ENCODE measurements at places on chromosomes 4 and X. TPM values are rescaled to one million over a fixed set of nuclear protein-coding genes. Genes with fewer than 3 reads are reported as not detected.

GAGE12F gene
- not detected for polyA plus RNA-seq

SSX1 gene
- polyA plus RNA-seq = not detected

F9 gene
- not detected for polyA plus RNA-seq

HSD17B13 gene
- 0.13 TPM for polyA plus RNA-seq

DNA sequence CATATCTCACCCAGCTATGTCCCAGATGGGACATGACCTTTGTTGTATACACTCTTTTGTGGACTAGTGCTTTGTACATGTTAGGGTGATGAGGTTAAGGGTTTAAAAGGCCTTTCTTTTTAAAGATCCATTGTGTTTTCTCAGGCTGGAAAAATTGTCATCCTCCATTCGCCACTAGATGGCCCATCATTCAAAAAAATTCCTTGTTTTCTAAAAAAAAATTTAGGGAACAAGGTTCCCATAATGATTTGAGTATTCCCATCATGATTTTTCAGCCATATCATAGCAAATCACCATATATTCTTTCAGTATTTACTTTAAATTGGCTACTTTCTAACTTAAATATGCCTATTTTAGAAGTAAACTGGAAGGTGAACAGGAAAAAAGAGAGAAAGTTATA is 91.9 kb upstream of the TMEM164 start:
- DNase-seq = peak; percentile 21
- no peak overlapping the region for H3K4me3 ChIP-seq
- no peak overlapping the region for H3K27ac ChIP-seq
- no peaks in the 10 kb centered on the region for H3K36me3 ChIP-seq
- H3K4me1 ChIP-seq = no peaks in the 10 kb centered on the region

- H3K27me3 ChIP-seq = peaks cover 10% of the 10 kb centered on the region
- no peaks in the 10 kb centered on the region for H3K4me1 ChIP-seq
- no peaks in the 10 kb centered on the region for H3K36me3 ChIP-seq
Measured at GRCh38 chr4:73523126-73523525, 41.6 kb downstream of the AFM start.

GRCh38 chr4:7351014-7351413 is 83.7 kb downstream of the PSAPL1 start:
- no peaks in the 10 kb centered on the region for H3K27me3 ChIP-seq
- no peak overlapping the region for H3K27ac ChIP-seq
- H3K4me1 ChIP-seq = 0 out of 2 replicates have a peak, but pooled peaks cover 7% of the 10 kb centered on the region

- no peak overlapping the region for H3K27ac ChIP-seq
- DNase-seq = no peak
- no peaks in the 10 kb centered on the region for H3K36me3 ChIP-seq
- peaks cover 9% of the 10 kb centered on the region for H3K4me1 ChIP-seq
- H3K4me3 ChIP-seq = no peak overlapping the region
- H3K27me3 ChIP-seq = no peaks in the 10 kb centered on the region
Measured at GRCh38 chr4:48472794-48473193, 10.3 kb upstream of the SLC10A4 start.

DNA sequence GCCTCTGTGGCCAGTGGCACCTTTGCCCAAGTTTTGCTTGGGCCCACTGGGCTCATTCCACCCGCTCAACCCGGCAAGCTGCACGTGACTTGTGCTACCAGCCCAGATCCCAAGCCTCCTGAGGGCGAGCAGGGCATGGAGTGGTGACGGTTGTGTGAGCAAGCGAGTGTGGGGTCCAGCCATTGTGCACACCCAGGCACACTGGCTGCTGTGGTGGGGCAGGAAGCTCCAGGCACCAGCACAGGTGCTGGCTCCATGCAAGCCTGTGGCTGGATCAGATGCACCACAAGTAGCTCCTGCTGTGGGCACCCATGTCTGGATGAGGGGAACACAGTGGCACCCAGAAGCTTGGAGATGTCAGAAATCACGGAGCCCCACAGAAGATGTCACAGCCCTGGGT is 557.0 kb upstream of the GNPDA2 start:
- no peak for DNase-seq
- H3K4me3 ChIP-seq = no peak overlapping the region
- H3K36me3 ChIP-seq = no peaks in the 10 kb centered on the region
- no peak overlapping the region for H3K27ac ChIP-seq

GRCh38 chrX:126165401-126165720 is 728 bp downstream of the DCAF12L2 start:
- H3K36me3 ChIP-seq = no peaks in the 10 kb centered on the region
- no peak overlapping the region for H3K27ac ChIP-seq
- no peak for DNase-seq
- H3K4me1 ChIP-seq = no peaks in the 10 kb centered on the region

- no peaks in the 10 kb centered on the region for H3K27me3 ChIP-seq
- H3K36me3 ChIP-seq = no peaks in the 10 kb centered on the region
- H3K4me3 ChIP-seq = no peak overlapping the region
- DNase-seq = no peak
Measured at GRCh38 chr4:159049780-159050375, 53.0 kb upstream of the RAPGEF2 start.
